ENCODE measurements at places on chromosomes 2 and 18.

- no peak for DNase-seq
These were observed 944.8 kb upstream of the CNTNAP5 start for GRCh38 chr2:123080331-123080730.

GRCh38 chr2:135962366-135963123 is 22.9 kb downstream of the DARS1 start:
- DNase-seq, result no peak

GRCh38 chr2:173496746-173497145 is 142.1 kb downstream of the CDCA7 start:
- DNase-seq, result no peak

DNA sequence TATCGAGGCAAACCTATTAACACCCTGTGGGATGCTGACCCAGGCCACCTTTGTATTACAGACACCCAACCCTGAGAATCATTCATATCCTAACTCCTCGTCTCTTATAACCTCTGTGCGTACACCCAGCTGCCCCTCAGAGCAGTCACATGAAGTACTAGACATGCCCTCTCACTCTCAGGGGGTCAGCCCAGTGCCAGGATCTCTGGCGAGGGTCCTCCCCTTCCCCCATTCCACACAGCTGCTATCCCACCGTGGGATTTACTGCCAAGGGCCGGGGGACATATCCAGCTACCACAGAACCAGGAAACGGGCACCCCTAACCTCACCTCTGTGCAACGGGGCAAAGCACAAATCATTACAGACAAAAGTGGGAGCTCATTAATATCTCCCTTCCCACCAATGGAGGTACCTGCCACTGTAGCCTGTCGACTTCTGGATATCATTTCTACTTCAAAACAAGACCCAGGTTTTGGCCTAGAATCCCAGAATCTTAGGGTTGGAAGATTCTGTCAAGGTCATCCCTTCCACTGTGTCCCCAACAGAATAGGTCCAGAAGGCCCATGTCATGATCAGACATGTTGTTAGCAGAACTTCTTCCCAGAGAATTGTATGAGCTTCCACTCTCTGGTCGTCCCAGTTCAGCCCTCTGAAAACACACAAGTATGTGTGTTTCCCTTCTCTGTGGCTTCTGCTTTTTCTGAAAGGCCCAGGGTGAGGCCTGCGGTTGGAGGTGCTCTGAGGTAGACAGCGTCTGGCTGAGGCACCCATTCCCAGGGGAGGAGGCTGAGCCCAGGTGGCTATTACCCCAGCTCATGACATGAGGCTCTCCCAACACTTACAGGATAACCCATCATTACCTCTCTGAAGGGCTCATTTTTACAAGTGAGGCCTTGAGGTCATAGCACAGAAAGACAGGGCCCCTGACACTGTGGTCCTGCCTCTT is 1.7 kb downstream of the TMBIM1 start:
- DNase-seq, result no peak

DNA sequence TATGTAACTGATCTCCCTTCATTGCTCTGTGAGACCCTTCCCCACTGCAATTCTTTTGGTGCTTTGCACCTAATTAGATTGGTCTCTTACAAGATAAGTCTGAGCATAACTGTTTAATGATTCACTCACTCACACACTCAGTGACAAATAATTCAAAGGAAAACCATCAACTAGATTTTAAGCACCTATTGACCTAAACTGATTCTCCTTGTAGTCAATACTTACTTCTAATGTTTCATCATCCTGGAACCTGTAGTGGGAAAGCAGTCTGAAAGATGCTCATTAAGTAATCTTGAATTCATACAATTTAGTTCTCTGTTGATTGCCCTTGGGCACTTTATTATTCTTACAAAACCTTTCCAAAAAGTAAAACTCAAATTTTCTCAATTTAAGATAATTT is 74.3 kb upstream of the COL5A2 start:
- DNase-seq, result no peak

- no peak for DNase-seq
These were observed 159.1 kb upstream of the CREB1 start for GRCh38 chr2:207370646-207371045.

DNA sequence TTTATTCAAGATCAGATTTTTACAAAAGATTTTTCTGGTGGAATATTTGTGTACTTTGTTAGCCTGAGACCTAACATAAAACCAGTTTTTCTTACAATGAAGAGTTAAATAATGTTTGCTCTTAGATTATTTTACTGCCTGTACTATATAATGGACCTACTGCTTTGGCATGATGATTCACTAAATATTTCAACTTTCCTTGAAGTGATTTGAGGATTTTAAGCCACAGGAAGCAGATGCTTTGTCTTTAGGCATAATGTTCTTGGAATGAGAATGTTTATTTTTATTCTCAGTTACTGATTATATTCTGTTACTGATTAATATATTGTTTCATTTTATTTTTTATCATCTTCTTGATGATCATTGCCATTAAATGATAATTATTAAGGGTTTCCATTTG is 175.3 kb upstream of the LRP1B start:
- no peak for DNase-seq

DNA sequence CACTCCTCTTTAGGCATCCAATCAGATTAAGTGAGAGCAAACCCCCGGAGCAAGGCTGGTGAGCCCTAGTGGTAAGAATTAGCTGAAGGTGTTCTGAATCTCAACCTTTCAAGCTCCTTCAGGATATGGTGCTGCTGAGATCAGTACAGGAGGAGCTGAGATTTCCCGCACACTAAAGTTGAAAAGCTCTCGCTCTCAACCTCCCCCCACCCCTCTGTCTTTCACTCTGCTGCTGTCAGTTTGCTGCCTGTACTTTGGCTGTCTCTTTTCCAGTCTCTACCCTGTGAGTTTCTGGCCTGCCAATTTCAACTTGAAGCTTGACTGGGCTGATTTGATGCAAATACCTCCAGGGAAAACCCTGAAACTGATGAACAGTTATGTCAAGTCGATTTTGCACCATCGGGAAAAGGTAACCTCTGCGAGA is 15.7 kb downstream of the ZEB2 start:
- DNase-seq, result no peak

- DNase-seq, result no peak
These were observed 217.1 kb downstream of the MREG start for GRCh38 chr2:215796140-215796855.

- no peak for DNase-seq
These were observed 42.9 kb upstream of the EML6 start for GRCh38 chr2:54680397-54681041.

- DNase-seq, result peak; percentile 23
These were observed 17.2 kb downstream of the GPC1 start for GRCh38 chr2:240452462-240453256.

DNA sequence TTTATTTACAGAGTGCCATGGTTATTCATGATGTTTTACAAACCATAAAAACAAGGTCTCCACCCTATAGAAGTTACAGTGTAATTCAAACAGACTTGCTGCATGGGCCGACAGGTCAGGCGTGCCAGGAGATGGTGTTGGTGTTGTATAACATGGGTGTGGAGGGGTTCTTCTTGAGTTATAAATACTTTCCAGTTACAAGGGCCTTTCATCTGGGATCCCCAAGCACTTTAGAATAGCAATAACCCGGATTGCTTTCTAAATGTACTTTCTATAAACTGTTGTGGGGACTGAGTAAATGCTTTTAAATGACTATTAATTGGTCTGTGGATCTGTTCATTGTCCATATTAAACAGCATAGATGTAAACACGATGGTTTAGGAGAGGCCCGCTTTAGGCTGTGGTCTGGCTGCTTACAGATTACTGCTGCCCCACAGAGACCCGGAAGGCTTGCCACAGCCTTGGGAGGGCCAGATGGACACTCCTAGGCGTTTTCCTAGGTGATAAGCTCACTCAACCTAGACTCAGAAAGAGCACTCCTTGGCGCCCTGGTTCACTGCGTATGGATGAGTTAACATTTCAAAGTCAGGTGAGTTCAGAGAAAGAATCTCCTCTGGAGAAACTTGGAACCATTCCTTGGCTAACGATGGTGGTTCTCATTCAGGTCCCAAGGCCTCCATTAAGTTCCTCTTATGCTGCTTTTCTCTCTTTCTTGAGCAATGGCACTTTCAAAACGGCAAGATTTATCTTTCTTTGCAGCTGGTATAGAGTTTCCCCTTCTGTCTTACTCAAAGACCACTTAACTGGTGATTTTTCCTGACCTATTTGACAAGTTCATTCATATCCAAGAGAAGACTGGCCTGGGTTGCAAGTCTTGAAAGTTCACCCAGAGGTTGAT is 3.6 kb upstream of the KIAA2012 start:
- DNase-seq, result peak; percentile 89

- no peak for DNase-seq
These were observed 31.5 kb downstream of the DYNC1I2 start for GRCh38 chr2:171718720-171719119.

GRCh38 chr2:63514781-63515180 is 73.5 kb downstream of the WDPCP start:
- DNase-seq, result no peak

DNA sequence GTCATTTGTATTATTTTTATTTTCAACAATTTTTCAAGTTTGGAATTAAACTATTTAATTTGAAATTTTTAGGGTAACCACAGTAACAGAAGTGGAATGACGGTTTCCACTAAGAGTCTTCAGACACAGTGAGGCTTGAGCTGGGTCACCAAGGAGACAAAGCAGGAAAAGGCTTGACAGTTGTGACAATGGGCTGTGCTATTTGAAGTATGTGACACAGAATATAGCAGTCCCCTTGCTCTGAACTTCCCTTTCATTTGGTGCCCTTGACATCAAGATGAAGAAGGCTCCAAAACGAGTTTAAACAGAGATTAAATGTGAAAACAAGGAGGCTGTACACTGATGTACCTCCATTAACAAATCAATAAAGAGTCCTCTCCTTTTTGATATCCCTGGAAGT is 265.4 kb upstream of the DLGAP1 start:
- no peak for DNase-seq

DNA sequence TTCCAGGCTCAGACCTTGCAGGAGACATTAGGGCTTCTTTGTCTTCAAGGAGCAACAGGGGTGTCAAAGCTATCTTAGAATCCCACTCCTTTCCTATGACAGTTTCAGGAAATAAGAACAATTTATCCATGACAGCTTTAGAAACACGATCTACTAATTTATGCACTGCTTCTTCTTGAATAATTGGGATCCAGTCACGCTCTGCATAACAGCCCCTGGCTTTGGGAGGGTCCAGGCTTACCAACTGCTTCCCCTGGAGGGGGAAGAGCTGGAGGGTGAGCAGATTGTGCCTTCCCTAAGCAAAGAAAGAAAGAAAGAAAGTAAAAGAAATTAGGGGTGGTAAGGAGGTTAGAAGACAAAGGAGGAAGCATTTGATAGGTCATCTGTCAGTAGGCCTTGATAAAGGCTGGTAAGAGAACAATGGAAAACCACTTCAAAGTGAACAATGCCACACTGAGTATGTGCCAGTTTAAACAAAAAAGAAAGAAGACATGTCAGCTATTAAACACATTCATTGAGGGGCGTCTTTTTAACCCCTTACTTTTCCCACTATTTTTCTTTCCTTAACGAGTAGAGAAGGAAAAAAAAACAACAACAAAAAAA is 327.6 kb downstream of the DCC start:
- DNase-seq, result no peak

DNA sequence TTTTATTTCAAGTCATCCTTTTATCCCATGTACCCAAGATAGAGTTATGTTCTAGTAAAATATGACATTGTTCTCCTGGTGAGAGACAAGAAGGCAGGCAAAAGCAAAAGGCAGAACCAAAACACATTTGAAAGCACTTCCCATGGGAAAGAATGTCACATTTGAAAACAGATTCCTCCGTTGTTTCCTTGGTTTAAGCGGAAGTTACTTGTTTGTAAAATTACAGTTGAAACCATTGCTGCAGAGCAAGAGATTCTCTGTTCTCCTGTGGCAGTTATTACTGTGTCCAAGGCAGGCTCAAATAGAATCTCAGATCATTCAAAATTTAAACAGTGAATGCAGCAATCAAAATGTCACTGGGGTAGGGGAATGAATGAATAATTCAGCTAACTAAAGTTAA is 149.6 kb downstream of the MTCL1 start:
- DNase-seq, result no peak

- DNase-seq, result no peak
These were observed 103.5 kb downstream of the ANKRD44 start for GRCh38 chr2:197207106-197207505.

DNA sequence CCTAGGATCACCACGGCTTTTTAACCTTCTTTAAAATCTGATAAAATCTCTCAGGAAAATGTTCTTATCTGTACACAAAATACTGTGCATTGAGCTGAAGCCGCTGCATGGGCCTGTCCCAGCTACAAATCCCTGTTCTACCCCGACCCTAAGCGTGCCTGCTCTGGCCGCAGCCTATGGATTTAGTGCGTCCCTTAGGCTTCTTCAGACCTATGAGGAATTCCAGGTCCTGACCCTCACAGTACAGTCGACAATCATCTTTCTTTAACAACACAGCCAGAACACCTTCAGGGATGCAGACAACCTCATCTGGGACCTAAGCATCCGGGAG is 477 bp upstream of the WDCP start:
- no peak for DNase-seq

- DNase-seq, result no peak
These were observed 22.3 kb downstream of the PECR start for GRCh38 chr2:216059233-216059834.

GRCh38 chr2:211349031-211349430 is 792.6 kb downstream of the CPS1 start:
- no peak for DNase-seq

Measured in LoVo (cell line).